ENCODE measurements at places on chromosomes 5 and 9. TPM values are rescaled to one million over a fixed set of nuclear protein-coding genes. Genes with fewer than 3 reads are reported as not detected.
A peak's percentile ranks its signal among the peaks of the same experiment; 100 is the strongest.

GRCh38 chr9:86829496-86830046 lies 117.7 kb downstream of the GAS1 start:
- no peaks in the 10 kb centered on the region for H3K27me3 ChIP-seq
- no peak overlapping the region for H3K27ac ChIP-seq
- H3K36me3 ChIP-seq, result no peaks in the 10 kb centered on the region
- no peaks in the 10 kb centered on the region for H3K4me1 ChIP-seq

C9orf50 gene
- total RNA-seq, result not detected

DNA sequence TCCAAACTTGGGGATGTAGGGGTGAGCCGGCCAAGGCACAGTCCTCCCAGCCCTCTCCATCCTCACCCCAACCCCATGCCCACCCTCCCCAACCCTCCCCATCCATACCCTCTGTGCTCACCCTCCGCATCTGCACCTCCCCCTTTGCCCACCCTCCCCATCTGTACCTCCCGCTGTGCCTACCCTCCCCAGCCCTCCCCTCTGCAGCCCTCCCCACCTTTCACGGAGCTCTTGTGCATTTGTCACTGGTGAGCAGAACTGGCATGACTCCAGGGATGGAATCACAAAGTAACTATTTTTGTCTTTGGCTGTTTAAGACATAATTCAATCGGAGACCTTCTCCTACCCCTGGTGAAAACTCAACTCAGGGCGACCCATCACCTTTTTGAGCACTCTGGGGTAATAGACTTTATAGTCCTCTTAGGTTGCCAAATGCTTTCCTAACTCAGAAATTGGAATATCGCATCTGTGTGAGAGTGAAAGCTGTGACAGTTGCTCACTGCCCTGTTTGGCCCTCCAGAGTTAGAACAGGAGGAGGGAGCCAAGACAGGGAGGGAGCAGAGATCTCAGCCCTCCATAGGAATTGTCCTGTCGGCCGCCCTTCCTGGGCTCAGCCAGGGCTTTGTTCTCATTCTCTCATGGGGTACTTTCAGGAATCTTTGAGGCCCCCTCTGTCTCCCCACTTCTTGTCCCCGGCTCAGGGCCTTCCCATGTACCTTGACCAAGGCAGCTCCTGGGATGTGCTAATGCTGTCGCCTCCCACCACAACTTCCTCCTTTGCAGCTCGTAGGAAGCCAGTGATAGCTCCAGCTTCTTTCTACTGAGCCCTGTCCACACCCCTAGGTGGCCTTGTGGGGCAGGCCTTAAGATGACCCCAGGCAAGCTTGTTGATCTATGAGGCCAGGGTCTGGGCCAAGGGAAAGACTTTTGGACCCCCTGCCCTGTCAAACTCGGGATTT lies 36.2 kb downstream of the OTULIN start:
- H3K4me3 ChIP-seq, result no peak overlapping the region
- H3K27ac ChIP-seq, result peak overlapping the region; percentile 57
- peaks cover 12% of the 10 kb centered on the region for H3K36me3 ChIP-seq
- no peaks in the 10 kb centered on the region for H3K4me1 ChIP-seq

GTF3C5 gene
- 25.9 TPM for total RNA-seq

GRCh38 chr9:136857166-136857565 lies 5.0 kb downstream of the MAMDC4 start:
- DNase-seq, result no peak
- H3K4me3 ChIP-seq, result no peak overlapping the region
- no peak overlapping the region for H3K27ac ChIP-seq
- H3K36me3 ChIP-seq, result peaks cover 15% of the 10 kb centered on the region
- peaks cover 4% of the 10 kb centered on the region for H3K4me1 ChIP-seq

TLR4 gene
- total RNA-seq, result 32.4 TPM

DNA sequence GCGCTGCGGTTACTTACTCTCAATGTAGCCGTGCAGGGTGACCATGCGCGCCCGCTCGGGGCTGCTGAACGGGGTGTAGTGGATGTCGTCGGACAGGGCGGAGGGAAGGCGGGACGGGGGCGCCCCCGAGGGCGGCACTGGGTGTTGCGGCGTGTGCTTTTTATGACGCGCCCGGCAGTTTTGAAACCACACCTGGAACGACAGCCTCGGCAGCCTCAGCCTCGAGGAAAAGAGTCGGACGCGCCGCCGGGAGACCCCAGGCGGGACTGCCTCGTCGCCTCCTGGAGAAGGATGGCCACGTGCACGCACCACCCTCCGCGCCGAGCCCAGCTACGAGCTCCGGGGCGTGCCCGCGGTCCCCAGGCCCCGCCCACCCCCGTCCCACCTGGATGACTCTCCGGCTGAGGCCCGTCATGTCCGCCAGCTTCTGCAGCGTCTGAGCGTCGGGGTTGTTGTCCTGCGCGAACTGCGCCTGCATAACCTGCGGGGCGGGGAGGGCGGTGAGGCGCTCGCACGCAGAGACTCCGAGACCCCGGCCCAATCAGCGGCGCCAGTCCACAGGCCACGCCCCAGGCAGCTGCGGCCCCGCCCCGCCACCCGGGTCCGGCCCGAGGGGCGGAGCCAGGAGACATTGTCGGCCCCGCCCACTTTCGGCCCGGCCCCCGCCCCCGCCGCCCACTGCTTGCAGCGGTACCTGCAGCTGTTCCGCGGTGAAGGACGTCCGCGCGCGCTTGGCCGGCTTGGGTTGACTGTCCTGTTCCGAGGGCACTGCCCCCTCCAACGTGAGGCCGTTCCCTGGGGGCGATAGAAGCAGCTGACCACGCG lies 15.0 kb downstream of the LHX6 start:
- H3K27ac ChIP-seq, result no peak overlapping the region
- peaks cover 7% of the 10 kb centered on the region for H3K4me1 ChIP-seq
- DNase-seq, result no peak
- no peaks in the 10 kb centered on the region for H3K36me3 ChIP-seq

GRCh38 chr5:58394339-58394738 lies 65.5 kb downstream of the PLK2 start:
- H3K4me1 ChIP-seq, result no peaks in the 10 kb centered on the region
- no peaks in the 10 kb centered on the region for H3K27me3 ChIP-seq
- no peak overlapping the region for H3K27ac ChIP-seq
- DNase-seq, result no peak
- no peaks in the 10 kb centered on the region for H3K36me3 ChIP-seq
- H3K4me3 ChIP-seq, result no peak overlapping the region

DNA sequence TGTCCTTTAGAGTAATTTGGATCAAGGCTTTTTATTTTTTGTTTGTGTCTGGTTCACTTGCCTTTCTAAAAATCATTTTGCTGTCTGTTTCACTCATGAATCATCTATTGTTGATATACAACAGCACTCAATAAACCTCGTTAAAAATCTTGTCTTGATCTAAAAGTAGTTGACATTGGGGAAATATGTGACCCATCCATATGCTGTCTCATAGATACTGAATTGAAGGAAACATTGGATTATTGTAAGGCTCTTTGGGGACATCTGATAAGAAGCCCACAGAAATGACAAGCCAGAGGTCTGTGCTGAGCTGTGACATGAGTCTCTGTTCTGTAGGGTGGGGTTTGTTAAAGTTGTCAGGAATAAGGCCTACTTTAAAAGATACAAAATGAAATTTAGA lies 208.0 kb downstream of the PDZD2 start:
- H3K36me3 ChIP-seq, result no peaks in the 10 kb centered on the region
- H3K4me1 ChIP-seq, result no peaks in the 10 kb centered on the region
- no peaks in the 10 kb centered on the region for H3K27me3 ChIP-seq

SH3TC2 gene
- 0.21 TPM for total RNA-seq

DNA sequence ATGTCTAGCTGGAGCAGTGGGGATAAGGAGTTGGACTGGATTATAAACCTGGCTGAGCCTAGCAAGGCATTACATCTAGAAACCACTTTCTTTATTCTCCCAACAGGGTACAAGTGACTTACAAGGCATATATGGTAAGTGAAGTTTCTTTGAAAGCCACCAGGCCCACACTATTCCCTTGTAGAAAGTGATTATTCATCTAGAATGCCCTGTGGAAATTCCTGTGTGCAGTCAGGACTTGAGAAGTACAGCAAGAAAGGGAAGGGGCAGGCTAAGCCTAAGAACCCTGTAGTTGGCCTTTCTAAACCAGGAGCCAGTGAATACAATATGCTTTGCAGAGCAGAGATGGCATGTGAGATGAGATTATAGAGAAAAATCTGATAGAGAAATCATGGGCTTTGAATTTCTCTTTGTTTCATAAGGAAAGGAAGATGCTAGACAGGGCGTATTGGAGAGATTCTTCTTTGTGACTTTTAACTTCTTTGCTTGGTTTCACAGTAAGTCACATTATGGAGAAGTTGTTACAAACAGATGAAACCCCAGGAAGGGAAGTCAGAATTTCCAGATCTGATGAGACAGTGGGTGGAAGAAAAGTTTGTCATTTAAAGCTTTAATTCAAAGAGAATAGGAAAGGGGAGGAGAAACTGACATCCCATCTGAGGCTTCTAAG lies 321.7 kb downstream of the NDUFS4 start:
- DNase-seq, result no peak
- no peaks in the 10 kb centered on the region for H3K4me1 ChIP-seq
- no peak overlapping the region for H3K27ac ChIP-seq
- H3K4me3 ChIP-seq, result no peak overlapping the region

- no peaks in the 10 kb centered on the region for H3K4me1 ChIP-seq
- H3K27ac ChIP-seq, result no peak overlapping the region
- no peaks in the 10 kb centered on the region for H3K36me3 ChIP-seq
- H3K4me3 ChIP-seq, result no peak overlapping the region
- DNase-seq, result no peak
Observed at GRCh38 chr5:105684799-105685198, 1985.9 kb downstream of the EFNA5 start.

DNA sequence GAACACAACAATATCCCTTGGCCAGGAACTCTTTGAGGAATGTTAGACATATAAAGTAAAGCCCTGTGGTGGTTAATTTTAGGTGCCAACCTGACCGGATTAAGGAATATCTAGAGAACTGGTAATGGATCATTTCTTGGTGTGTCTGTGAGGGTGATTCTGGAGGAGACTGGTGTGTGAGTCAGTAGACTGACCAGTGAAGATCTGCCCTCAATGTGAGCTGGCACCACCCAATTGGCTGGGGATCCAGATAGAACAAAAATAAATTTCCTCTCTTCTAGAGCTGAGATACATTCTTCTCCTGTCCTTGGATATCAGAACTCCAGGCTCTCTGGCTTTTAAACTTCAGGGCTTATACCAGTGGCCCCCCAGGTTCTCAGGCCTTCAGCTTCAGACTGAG lies 56.2 kb upstream of the TNPO1 start:
- no peaks in the 10 kb centered on the region for H3K4me1 ChIP-seq
- H3K36me3 ChIP-seq, result no peaks in the 10 kb centered on the region
- no peaks in the 10 kb centered on the region for H3K27me3 ChIP-seq

DNA sequence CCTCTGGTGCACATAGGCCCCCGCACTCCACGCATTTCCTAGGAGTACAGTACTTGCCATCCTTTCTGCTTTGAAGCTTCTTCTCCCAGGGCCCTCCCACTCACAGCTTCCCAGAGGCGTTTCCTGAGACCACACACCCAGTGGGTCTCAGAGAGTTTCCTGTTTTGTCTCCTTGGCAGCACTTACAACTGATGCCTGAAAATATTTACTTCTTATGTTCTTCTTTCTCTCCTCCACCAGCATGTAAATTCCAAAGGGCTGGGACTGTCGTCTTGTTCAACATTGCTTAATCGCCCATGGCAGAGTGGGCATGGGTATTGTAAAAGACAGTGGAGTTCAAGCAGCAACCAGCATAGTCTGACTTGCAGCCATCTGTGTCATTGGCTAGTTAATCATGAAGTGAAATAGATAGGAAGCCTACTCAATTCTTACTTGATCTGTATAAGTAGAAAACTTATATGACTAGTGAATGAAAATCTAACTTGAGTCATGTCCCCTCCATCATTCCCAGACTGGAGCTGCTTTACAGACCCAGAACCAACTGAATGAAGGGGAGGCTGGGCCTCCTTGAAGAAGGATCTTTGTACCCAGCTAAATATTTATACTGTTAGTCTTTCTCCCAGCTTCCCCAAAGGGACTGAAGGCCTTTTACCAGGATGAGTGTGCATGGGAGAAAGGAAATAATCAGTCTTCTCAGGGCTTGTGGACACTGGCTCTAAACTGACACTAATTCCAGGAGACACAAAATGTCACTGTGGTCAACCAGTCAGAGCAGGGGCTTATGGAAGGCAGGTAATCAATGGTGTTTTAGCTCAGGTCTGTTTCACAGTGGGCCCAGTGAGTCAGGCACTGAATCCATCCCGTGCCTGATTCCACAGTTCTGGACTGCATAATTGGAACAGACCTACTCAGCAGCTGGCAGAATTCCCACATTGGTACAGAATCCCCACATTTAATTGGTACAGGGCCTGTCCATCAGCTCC lies 116.4 kb downstream of the SV2C start:
- no peaks in the 10 kb centered on the region for H3K4me1 ChIP-seq
- no peaks in the 10 kb centered on the region for H3K36me3 ChIP-seq
- no peaks in the 10 kb centered on the region for H3K27me3 ChIP-seq
- H3K4me3 ChIP-seq, result no peak overlapping the region
- no peak overlapping the region for H3K27ac ChIP-seq
- DNase-seq, result no peak

DNA sequence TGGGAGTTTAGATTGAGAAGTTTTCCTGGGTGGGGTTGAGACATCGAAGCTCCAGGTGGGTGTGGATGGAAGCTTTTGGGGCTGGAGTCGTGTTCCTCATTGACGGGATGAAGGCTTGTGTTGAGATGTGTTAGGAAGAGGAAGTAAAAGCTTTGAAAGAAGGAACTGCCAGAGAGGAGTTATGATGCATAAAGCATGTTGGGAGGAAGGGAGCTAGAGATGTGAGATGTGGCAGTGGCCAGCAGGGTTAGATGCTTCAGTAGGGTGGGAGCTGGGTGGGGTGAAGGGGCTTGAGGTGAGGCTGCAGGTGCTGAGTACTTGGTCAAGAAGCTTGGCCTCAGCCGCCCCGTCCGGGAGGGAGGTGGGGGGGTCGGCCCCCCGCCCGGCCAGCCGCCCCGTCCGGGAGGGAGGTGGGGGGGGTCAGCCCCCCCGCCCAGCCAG lies 56.7 kb downstream of the HSPA4 start:
- no peak for DNase-seq
- H3K27ac ChIP-seq, result no peak overlapping the region
- H3K4me1 ChIP-seq, result peaks cover 20% of the 10 kb centered on the region
- no peak overlapping the region for H3K4me3 ChIP-seq
- H3K36me3 ChIP-seq, result peaks cover 23% of the 10 kb centered on the region
- H3K27me3 ChIP-seq, result no peaks in the 10 kb centered on the region

ZBED3 gene
- total RNA-seq, result 0.64 TPM

- H3K4me3 ChIP-seq, result no peak overlapping the region
- no peak for DNase-seq
- H3K27me3 ChIP-seq, result no peaks in the 10 kb centered on the region
- peak overlapping the region; percentile 52 for H3K27ac ChIP-seq
- no peaks in the 10 kb centered on the region for H3K36me3 ChIP-seq
Observed at GRCh38 chr9:94157050-94157801, 73.0 kb downstream of the PTPDC1 start.

- no peaks in the 10 kb centered on the region for H3K4me1 ChIP-seq
- no peaks in the 10 kb centered on the region for H3K27me3 ChIP-seq
- DNase-seq, result no peak
- no peak overlapping the region for H3K4me3 ChIP-seq
- no peaks in the 10 kb centered on the region for H3K36me3 ChIP-seq
Observed at GRCh38 chr5:104891596-104891995, 1329.0 kb upstream of the NUDT12 start.
